NT2/D1 (cell line): ENCODE measurements at places on chromosomes 1 and 21.

GRCh38 chr1:244887281-244887680 is 22.9 kb upstream of the HNRNPU start:
- DNase-seq: no peak

DNA sequence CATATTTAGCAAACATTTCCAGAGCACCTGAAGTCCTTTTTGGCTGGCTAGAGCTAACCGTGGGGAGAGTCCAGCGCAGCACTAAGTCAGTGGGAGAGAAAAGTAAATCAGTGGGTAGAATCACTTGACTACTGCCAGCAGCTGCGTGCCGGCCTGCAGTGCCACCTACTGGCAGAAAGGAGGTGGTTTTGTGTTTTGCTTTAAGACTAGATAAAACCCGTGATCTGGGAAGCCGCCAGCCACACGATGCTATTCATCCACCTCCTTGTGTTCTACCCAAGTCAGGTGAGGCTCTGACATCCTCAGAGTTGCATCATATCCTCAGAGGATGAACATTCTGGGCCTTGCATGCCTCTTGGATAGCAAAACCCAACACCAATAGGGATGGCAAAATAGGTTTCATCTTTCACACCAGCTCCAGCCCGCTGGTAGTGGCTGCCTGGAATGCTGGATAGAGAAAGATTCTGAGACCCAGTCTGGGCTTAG is 14.1 kb upstream of the HEYL start:
- DNase-seq: peak; percentile 55

DNA sequence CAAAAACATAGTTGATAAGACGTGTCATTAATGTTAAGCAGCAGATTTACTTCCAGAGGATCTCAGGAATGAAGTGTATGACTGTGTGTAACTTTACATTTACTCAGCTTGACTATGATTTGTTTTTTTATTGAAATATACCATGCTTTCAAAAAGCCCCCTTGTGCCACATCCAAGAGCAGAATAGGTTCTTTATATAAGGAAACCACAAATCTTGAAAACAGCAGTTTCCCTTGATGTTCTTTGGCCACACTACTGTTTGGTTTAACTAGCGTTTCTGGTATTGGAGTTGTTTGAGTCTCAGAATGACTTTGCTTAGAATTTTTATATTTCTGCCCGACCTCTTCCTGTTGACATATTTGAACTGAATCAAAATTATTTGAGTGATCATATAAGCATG is 25.0 kb downstream of the LRRC8C start:
- no peak for DNase-seq

DNA sequence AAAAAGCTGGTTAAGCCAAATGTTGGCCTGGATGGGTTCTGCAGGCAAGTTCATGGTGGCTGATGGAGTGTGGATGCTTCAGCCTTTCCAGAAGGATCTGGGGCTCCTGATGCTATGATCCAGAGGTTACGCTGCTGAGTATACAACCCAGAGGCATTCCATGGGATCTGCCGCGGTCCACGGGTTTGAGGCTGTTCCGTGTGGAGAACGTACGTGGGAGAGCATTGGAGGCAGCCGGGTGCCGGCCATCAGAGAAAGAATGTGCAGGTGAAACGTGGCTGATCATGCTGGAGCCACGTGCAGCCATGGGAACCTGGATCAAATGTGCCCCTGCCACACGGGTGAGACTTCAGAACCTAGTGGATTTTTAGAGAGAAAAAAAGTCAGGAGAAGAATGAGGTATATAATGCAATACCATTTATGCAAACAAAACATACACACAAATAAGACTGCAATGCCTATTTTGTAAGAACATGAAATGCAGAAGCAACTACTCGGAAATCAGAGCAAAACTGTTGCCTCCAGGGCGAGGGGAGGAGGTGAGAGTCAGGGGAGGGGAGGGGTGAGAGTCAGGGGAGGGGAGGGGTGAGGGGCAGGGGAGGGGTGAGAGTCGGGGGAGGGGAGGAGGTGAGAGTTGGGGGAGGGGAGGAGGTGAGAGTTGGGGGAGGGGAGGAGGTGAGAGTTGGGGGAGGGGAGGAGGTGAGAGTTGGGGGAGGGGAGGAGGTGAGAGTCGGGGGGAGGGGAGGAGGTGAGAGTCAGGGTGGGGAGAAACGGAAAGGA is 116.5 kb upstream of the C1orf174 start:
- no peak for DNase-seq

DNA sequence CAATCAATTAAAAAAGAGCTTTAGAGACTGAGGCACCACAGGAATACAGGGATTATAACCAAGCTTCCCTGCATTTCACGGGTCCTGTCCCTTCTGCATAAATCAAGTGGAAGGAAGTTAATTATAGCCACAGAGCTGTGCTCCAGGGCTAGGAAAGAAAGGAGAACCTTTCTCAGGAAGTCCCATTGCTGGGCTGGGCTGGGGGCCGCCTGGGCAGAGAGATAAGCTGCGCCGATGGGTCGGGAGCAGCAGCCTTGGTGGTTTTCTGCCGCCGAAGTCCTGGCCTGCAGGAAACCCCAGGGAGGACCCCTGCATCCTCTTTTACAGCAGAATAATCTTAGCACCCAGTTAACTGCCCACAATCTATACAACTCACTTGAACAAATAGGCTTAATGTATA is 12.6 kb upstream of the CD34 start:
- no peak for DNase-seq

DNA sequence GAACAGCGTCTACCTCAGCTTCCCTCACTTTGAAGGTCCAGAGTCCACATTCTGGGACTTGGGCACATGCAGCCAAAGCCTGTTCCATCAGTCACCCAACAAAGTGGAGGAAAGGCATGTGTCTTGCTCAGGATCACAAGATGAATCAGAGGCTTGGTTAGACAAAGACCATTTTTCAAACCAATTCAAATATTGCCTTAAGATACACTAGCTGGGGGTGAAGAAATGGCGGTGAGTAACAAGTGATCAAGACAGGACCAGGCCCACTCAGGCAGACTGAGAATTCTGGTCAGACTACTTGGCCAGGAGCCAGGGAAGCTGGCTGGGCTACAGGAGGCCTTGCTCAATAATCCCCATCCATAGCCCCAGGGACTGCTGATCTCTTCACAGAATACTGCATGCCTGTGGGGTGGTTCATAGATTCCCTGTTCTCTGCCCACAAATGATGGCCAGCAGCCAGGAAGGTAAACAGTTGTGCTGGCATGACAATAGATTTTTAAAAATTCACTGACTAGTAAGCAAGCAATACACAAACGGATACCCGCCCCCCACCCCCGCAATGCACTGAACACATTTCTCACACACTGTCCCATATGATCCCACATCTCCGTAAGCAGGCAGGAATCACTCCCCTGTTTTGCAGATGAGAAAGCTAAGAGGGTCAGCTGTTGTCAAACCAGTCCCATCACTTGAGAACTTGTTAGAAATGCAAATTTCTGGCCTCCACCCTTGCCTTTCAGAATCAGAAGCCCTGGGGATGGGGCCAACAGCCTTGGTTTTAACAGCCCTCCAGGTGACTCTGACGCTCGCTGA is 27.2 kb downstream of the ERI3 start:
- peak; percentile 85 for DNase-seq

- no peak for DNase-seq
These were observed 7.4 kb upstream of the DPH5 start for GRCh38 chr1:101033017-101033416.

GRCh38 chr1:26003262-26003661 is 5.4 kb upstream of the PAFAH2 start:
- no peak for DNase-seq

GRCh38 chr21:16007943-16008342 is 278.2 kb downstream of the USP25 start:
- no peak for DNase-seq

- DNase-seq: no peak
These were observed 1184.1 kb downstream of the AMY1C start for GRCh38 chr1:104933846-104934245.

GRCh38 chr1:113616156-113616555 is 143.1 kb downstream of the PHTF1 start:
- DNase-seq: no peak

GRCh38 chr1:170730438-170730837 is 66.5 kb downstream of the PRRX1 start:
- DNase-seq: no peak

GRCh38 chr1:166017395-166017794 is 149.4 kb downstream of the FAM78B start:
- DNase-seq: peak; percentile 32

DNA sequence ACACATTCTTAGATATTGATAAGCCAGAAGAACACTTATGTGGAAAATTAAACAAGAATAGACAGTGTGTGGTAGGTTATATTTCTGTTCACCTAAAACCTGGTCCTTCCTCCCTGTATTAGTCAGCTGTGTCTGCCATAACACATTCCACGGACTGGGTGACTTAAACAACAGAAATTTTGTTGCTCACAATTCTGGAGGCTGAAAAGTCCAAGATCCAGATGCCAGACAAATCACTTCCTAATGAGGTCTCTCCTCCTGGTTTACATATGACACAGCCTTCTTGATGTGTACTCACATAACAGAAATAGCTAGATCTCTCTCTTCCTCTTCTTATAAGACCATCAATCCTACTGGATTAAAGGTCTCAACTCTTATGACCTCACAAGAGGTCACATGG is 25.7 kb downstream of the JMJD4 start:
- no peak for DNase-seq

GRCh38 chr1:161678500-161678899 is 15.6 kb downstream of the FCGR2B start:
- DNase-seq: no peak

DNA sequence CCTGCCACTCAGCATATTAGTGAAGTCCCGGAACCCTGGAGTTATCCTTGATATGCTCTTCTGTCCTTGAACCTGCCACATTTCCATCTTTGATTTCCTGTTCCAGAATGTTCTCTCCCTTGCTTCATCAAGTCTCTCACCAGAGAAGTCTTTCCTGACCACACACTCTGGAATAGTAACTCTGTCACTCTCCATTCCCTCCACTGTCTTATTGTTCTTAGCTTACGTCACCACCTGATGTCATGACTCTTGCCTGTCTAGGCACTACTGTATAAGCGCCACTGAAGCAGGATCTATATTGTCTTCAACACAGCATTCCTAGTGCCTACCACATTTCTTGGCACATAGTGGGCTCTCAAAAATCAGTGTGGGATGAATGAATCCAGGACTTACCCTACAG is 65.4 kb upstream of the SMYD2 start:
- DNase-seq: no peak
